Central memory CD8-positive, alpha-beta T cell (primary cell): ENCODE measurements at places on chromosomes 4 and X.

DNA sequence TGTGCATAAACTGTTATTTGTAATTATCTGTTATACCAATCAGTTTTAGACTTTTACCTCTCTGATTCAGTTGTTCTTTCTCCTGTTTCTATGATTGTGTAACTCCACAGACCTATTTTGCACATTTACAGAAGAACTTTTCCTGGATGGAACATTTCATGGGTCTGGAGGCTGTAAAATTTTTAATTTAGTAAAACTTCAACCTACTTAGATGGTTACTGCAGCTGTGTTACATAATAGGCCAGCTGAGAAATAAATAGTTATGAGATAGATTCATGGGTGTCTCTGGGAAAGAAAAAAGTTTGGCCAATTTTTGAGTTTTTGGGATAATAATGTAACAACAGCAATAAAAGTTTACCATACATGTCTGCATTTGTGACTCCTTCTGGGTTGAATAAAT, 253.5 kb downstream of the ARHGAP24 start:
- DNase-seq: no peak

- DNase-seq: no peak
These were observed 107.6 kb downstream of the ATXN3L start for GRCh38 chrX:13212191-13212651.

GRCh38 chr4:98828801-98829200, 100.1 kb downstream of the EIF4E start:
- DNase-seq: no peak

DNA sequence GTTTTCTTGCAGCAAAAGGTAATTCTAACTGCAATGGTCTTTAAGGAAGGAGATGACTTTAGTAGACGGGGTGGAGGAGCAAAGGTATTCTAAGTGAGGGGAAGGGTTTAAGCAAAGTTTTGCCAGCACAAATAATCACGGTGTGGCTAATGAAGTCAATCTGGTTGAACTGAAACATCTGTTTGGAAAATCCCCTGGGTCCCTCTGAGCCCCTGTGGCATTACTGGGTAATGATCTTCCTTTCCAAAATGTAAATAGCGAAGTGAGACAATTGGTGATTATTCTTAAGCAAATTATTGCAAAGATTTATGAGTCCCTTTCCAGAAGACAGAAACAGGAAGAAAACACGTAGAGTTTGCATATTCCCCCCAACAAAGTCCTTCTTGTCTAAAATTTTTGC, 47.2 kb downstream of the FGFBP1 start:
- no peak for DNase-seq

- no peak for DNase-seq
These were observed 155.3 kb upstream of the EDNRA start for GRCh38 chr4:147325571-147325981.

- DNase-seq: no peak
These were observed 181.7 kb upstream of the AGTR2 start for GRCh38 chrX:115988825-115989224.

DNA sequence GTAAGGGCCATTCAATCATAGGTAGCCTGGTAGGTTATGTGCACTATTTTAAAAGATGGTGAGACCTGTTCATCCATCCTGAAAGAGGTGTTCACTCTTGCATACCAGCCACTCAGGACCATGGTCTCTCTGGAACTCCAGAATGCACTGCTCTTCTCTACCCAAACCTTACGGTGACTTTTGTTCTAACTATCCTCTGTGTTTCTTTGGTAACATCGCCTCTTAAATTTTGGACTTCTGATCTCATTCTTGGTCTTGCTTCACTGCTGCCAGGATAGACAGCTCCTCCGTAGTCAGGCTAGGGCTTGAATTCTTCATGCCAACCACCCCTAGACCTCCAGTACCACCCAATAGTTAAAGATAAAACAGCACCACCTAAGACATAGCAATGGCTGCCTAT, 346.3 kb upstream of the GALNT7 start:
- DNase-seq: no peak

GRCh38 chr4:166182145-166182544, 309.1 kb downstream of the TLL1 start:
- no peak for DNase-seq

DNA sequence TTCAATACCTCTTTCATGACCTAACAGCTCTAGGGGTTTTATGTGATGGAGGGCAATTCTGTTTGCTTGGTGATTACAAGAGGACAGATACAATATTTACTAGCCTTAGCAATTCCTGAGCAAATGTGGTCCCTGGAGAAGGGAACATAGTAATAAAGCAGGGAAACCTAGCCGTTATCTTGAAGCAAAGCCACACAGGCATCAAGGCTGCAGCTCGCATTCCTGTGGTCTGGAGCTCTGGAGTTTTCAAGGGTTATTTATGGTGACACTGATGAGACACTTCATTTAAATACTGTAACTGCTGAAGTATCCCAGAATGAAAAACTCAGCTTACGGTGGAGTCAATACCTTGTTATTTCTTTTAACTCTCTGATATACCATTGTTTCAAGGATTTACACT, 66.8 kb downstream of the AFF2 start:
- DNase-seq: no peak

GRCh38 chr4:141254326-141254725, 33.6 kb downstream of the ZNF330 start:
- no peak for DNase-seq

DNA sequence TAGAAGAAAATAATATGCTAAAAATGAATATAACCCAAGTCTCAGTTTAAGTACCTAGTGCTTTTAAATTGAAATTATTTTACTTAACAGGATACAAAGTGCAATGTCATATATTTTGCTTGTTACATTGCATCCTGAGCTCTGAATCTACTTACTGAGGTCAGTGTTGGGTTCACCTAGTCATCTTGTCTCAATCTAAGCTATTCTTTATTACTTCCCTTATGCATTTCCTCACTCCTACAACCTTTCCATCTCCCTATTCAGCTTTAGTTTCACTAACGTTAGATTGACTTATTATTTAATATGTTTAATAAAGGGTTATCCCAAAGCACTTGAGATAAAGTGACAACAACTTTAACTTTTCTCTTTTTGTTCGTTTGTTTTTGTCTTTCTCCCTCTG, 483.7 kb downstream of the FSTL5 start:
- no peak for DNase-seq

DNA sequence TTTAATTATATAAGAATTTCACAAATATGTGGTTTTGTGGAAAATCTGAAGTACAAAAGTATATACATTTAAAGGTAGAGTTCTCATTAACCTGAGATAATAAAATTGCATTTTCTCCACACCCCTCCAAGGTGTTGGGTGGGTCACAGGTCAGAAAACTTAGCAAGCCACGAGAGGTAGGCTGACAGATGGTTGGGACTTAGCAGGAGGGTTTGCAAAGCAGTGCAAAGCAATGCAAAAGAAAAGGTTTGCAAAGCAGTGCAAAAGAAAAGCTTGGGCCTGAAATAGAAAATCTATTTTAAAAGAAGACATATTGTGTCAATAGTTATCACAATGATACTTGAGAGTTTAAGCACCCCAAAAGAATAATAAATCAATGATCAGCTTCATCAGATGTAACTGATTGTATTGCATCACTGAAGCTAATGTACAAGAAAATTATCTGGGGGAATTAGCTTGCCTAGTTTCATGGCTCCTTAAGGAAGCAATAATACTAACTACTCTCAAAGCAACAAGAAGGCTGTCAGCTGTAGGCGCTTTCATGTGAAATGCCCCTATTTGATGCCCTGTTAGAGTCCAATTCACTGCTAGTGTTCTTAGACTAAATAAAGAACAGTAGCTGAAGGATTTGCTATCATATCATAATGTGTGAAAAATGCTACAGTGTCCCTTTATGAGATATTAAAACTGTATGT, 319.5 kb downstream of the KCNIP4 start:
- no peak for DNase-seq

- DNase-seq: no peak
These were observed 3.5 kb upstream of the IQSEC2 start for GRCh38 chrX:53284684-53285447.
